ENCODE measurements at places on chromosomes 6 and 20.

DNA sequence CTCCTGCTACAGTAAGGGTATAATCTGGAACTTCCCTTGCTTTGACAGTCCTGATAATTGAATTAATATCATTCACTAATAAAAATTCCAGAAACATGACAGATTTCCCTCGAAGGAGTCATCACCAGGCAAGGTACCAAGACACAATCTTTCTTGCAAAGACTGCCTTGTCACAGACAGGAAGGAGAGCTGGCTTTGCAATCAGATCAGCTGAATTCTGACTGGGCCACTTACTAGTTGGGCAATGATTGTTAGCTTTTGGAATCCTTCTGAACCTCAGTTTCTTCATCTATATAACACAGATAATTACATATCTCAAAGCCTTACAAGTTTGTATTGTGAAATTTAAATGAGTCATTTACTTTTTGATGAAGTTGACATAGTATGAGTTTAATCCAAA lies 344.2 kb downstream of the RFPL4B start:
- DNase-seq, result no peak

GRCh38 chr20:23710771-23711170 lies 21.9 kb upstream of the CST4 start:
- DNase-seq, result no peak

DNA sequence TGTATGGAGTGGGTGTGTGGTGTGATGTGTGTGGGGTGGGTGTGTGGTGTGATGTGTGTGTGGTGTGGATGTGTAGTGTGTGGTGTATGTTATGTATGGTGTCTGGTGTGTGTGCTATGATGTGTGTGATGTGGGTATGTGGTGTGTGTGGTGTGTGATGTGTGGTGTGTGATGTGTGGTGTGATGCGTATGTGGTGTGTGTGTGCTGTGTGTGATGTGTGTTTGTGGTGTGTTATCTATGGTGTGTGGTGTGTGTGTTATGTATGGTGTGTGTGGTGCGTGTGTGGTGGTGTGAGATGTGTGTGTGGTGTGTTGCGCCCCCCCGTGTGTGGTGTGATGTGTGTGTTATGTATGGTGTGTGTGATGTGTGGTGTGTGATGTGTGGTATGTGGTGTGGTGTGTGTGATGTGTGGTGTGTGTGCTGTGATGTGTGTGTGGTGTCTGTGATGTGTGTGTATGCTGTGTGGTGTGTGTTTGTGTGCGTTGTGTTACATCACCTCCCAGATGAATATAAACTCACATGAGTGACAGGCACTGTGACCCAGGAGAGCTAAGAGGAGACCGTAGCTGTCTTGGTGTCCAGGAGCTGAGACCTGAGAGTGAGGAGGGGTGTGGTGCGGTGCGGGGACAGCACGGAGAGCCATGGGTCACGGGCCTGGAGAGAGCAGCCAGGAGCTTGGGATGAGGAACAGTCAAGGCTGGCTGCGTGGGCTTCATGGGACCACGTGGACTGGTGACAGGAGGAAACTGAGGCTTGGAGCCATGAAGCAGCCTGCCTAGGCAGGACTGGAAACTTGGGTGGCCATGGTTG lies 8.8 kb downstream of the DLGAP4 start:
- DNase-seq, result no peak

DNA sequence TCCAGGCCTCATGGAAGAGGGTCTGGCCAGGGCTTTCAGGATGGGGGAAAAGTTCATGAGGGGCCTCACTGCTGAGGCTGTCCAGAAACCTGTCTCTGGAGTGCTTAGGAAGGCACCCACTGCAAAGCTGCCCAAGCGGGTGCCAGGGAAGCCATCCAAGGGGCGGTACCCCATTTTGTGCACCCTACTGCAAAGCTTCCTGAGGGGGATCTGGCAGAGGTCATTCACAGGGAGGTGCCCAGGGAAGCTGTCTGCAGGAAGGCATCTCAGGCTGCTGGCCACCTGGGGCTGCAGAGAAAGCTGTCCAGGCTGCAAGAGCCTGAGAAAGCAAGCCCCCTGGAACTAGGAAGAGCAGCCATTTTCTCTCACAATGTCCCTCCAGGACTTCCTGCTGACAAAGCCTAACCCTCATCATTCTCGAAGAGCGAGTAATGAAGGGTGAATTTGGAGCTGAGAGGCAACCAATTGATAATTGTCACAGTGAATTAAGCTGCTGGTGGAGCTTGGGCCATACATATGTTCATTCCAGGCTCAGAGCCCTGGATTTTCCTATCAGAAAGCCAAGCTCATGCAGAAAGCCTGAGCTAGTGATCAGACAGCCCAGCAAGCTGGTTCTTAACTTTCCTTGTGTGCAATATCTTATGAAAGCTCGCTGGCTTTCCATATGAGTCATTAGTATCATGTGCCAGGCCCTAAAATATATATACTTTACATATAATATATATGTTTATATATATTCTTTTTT lies 62.2 kb upstream of the SLC22A16 start:
- no peak for DNase-seq

DNA sequence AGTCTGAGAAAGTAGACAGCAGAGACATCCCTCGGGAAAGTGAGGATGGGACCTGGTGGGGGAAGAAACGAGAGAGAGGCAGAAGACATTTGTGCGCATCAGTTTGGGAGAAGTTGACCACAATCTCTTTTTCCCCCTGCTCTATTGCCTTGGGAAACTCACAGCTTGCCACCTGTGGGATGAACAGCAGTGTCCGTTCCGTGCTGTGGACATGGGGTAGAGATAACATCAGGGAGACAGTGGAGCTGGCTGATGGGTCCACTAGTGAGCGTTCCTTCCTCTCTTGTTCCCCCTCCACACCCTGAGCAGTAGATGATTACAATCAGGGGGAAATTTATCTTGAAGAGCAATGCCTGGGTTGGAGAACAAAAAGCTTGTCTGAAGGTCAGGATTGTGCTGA lies 21.8 kb upstream of the RNF182 start:
- no peak for DNase-seq

DNA sequence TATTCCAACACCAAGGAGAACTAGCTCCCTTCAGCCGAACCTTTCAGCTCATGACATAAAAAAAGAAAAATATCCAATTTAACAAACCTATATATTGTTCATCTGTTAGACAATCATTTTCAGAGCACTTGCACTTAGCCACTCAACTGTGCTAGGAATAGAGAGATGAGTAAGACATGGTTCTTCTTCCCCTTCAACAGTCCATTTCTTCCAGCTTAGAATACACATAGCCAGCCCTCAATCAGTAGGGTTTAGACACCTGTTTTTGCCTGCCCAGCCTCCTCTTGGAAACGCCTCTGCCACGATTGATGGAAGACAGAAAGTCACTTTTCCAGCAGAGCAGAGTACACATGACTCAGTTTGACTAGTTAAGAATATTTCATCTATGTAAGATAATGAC lies 21.8 kb downstream of the ADNP start:
- no peak for DNase-seq

- no peak for DNase-seq
These were observed 91.1 kb downstream of the UST start for GRCh38 chr6:148837941-148838340.

DNA sequence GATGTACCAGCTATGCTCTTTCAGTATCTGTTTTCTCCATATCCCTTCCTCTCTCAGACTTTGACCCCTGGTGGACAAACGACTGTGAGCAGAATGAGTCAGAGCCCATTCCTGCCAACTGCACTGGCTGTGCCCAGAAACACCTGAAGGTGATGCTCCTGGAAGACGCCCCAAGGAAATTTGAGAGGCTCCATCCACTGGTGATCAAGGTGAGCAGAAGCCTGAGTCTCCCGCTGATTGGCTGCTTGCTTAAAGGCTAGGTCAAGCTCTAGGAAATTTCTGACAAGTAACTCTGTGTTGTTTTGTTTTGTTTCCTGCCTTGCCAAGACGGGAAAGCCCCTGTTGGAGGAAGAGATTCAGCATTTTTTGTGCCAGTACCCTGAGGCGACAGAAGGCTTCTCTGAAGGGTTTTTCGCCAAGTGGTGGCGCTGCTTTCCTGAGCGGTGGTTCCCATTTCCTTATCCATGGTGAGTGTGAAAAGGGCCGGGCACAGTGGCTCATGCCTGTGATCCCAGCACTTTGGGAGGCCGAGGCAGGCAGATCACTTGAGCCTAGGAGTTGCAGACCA lies 28.6 kb downstream of the C6orf89 start:
- DNase-seq, result no peak

GRCh38 chr6:62367601-62368000 lies 81.6 kb upstream of the KHDRBS2 start:
- DNase-seq, result no peak

GRCh38 chr6:153849072-153849779 lies 189.8 kb upstream of the OPRM1 start:
- no peak for DNase-seq

GRCh38 chr6:142476452-142476851 lies 174.6 kb downstream of the ADGRG6 start:
- no peak for DNase-seq

DNA sequence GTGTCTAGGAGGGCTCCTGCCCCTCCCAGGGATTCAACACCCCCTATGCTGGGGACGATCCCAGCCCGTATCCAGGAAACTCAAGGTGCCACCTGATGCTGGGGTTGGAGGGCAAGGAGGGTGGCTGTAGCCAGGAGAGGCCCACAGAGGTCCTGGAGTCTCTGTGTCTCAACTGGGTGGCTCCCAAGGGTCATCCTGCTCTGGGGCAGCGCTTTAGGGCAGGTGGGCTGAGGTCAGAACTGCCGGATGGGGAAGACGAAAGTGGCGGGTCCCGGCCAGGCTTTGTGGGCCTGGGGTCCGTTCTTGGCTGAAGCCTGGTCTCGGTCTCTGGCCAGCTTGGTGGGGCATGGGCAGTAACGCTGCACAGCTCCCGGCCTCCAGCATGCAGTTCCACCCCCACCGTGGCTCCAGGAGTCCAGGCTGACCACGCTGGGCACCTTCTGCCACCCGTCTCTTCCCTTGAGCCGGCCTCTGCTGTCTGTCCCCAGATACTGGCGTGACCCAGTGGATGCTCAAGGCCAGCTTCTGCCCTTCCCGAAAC lies 2.8 kb upstream of the COL20A1 start:
- DNase-seq, result no peak

All from stimulated activated CD8-positive, alpha-beta memory T cell treated with anti-CD3 and anti-CD28 coated beads, Interleukin-15, amount 100 ng/mL, for 24 hours (primary cell).